Body of pancreas (tissue), 4 donors: ENCODE measurements at places on chromosomes 1 and 21. TPM values are rescaled to one million over a fixed set of nuclear protein-coding genes. Genes with fewer than 3 reads are reported as not detected.
A peak's percentile ranks its signal among the peaks of the same experiment; 100 is the strongest.

- no peak for DNase-seq
Measured at GRCh38 chr1:25628741-25629421, 12.3 kb downstream of the MAN1C1 start.

DNA sequence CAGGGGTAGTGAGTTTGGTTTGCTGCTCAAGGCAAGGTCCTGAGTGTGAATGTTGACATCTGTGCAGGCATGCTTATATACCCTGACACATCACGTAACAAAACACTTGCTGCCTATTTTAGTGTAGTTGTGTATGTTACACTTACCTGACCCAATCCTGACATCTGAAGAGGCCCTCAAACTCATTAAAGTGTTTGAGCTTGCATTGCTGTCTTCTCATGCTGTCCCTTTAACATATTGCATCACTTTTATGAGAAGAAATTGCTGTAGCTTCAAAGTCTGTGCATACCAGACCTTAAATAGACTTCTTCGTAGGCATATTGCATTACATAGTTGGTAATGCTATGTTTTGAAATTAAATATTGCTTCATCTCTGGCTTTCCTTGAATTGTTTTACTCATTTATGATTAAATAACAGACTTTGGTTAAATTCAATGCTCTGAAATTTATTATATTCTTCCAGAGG, at the start of gene KRTAP19-3:
Gene KRTAP19-3, minus strand, starts transcription at position 51 of the 466 bp plus-strand sequence. CDS start 56 bp downstream, outside the sequence.
- no peak for DNase-seq

- no peak for DNase-seq
Measured at GRCh38 chr21:28066076-28066475, 926.6 kb downstream of the LTN1 start.

GRCh38 chr1:67110352-67110751, 24.4 kb downstream of the C1orf141 start:
- DNase-seq: no peak

- no peak for DNase-seq
Measured at GRCh38 chr21:27424601-27425000, 457.7 kb upstream of the ADAMTS5 start.

DNA sequence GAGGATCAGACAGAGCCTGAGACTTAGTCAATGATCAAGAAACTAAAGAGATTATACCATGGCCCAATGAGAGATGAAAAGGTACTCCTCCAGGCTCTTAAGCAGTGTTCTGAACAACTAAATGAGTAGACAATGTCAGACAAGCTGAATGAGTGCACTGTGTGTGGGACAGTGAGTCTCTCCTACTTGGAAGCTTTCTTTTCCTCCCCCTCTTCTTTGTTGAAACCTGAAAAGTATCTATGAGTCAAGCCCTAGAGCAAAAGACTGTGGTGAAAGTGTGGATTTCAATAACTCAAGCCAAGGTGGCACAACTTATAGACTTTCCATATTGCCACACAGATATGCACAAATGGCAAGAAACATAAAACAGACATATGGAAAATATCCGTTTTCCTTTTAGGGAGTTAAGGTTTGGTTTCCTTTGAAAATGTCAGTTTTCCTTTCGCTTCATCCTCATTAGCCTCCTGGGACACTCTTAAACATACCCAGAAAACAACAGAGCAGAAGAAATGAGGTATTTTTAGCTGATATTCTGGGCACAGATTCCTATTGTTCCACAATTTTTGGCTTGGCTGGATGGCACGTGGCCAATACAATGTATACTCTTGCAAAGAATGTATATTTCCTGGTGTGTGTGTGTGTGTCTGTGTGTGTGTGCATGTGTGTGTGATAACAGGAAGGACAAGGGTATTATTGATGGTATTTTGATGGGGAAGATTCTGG, 96.6 kb downstream of the LMX1A start:
- DNase-seq: no peak

- DNase-seq: no peak
Measured at GRCh38 chr1:68918563-68918962, 421.7 kb upstream of the DEPDC1 start.

DNA sequence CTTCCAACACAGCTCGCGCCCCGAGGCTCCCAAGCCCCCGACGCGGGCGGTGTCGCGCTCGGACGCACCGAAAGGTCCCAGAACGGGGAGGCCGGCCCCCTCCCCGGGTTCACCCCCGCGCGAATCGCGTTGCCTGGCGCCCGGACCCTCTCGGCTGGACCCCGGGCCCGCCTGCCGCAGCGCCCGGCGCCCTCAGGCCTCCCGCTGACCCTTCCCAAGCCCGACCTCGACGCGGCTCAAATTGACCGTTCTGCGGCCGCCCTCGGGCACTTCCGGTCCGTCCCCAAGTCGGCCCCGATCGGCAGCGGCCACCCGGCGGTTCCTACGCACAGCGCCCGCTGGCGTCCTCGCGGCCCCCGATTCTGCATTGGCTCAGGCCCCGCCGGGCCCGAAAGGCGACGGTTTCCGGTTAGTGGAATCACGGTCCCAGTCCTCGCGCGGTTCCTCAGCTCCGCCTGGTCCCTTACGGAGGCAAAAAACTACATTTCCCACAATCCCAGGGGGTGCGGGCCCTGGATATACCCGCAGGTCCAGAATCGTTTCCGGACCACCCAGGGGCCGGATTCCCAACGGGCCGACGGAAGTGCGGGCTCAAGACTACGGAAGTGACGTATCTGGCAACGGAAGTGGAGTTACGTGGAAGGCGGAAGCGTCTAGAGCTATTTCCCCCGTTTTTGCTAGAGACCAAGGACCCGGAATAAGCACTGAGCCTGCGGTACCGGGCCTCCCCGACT, at the start of gene AURKAIP1:
Gene AURKAIP1, minus strand, starts transcription at position 279 of the 734 bp plus-strand sequence. CDS start 451 bp downstream, outside the sequence.
- DNase-seq: peak; percentile 98

GRCh38 chr1:205344066-205344928, 12.4 kb downstream of the KLHDC8A start:
- DNase-seq: no peak

DNA sequence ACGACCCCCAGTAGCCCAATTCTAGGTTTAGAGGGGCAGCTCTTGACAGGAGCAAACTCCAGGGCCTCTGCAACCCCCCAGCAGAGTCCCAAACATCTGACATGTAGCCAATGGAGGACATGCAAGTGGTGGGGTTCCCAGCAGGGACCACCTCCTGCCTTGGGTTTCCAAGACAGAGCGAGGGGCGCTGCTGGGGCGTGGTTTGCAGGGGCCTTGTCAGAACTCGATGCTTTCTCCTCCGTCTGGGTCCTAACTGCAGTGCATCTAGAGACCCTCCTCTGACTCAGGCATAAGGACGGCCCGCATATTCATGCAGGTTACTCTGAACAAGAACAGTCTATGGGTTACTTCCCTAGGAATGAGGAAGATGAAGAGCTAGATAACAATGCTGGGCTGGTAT, 17.2 kb downstream of the EPHX1 start:
- DNase-seq: no peak

DNA sequence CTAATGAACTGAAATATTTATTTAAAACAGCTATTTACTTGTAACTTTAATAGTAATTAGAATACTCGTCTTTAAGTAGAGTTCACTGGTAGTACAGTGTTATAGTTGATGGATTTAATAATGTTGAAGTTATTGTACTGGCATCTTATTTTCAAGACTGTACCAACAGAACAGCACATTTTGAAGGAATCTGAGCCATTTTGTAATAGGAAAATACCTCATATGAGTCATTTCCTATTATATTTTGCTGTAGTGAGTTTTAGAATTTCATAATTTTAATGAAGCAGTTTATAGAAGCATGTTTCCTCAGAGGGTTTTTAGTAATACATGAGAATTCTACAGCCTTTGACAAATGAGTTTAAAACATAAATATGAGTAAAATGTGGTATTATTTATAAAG, 258.3 kb downstream of the OLFM3 start:
- no peak for DNase-seq

DNA sequence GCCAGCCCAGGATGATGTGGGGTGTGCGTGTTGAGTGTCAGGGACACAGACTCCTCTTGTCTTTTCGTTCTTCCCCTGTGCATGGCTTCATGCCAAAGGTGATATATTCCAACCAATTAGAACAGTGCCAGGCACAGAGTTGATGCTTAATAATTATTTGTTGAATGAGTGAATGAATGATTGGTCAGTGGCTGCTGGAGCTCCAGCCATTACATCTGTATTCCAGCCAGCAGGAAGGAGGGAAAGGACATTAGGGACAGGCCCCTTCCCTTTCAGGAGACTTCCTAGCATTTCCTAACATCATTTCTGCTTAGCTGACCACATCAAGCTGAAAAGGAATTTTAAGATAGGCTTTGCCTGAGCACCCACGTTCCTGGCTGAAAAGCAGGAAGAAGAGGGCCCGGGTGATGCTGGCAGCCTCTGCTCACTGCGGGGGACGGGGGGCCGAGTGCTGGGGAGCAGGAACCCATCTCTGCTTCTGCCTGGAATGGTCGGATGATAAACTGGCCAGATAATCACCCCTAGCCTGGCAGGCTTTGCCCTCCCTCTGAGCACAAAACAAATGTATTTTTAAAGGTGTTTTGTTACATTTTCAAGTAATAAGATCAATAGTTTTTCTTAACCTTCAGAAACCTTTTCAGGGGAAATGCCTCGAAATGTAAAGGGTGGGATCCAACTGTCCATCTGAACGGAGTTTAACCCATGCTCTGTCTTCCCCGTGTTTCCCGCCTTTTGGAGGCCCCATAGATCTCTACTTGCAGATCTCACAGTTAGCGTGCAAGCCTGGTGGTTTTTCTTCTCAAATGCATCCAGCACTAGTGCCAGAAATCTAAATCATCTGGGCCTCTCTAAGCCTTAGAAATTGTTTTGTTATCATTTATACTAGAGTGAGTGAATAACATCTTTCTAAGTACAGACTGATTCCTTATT, 39.0 kb downstream of the SLC37A1 start:
- DNase-seq: no peak

GRCh38 chr21:45306832-45307571, 19.3 kb upstream of the POFUT2 start:
- DNase-seq: peak; percentile 69

DNA sequence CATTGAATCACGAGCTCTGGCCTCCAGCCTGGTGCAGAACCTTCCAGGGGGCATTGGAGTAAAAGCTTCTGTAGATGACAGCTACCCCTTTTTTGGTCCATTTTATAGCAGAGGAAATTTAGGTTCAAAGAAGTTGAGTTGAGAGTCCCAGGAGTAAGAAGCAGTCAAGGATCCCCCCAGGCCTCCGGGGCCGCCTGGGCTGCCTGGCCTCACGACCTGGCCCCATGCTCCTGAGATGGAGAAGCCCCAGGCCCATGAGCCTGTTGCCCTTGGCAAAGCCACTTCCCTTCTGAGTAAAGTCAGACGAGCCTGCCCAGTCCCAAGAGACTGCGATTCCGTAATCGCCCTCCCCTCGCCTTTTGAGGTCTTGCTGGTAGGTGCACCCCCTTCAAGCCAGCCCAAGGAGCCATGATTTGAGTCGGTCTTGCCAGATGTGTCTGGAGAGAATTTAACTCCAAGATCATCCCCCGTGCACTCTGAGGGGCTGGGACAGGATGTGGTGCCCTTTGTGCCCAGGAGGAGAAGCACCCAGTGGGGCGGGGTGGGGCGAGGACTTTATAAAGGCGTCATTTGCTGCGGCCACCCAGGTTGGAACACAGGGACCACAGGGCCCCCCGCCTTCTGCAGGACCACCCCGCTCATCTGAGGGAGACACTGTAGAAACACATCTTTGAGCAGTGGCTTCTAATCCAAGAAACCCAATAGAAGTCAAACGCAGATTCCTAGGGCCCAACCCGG, 30.1 kb downstream of the PDE9A start:
- DNase-seq: no peak

DNA sequence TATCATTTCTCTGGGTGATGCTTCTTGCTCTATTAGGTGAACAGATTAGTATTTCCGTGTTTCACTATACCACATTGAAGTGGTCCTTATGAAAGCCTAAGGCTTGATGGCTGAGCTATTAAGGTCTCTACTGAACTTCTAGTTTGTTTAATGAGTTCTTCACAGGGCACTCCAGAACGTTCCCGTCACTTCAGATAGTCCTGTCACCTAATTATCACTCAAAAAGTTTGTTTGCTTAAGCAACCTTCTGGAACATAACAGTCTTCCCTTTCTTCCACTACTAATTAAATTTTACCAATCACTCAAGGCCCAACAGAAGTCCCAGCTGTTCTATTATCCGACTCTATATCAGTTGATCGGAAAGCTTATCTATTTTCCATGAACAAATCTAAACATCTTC, 104.6 kb upstream of the ZC3H11B start:
- DNase-seq: no peak

- no peak for DNase-seq
Measured at GRCh38 chr21:37805266-37805665, 111.0 kb downstream of the KCNJ6 start.

- DNase-seq: peak; percentile 49
Measured at GRCh38 chr1:205013683-205014367, 29.2 kb upstream of the CNTN2 start.

DNA sequence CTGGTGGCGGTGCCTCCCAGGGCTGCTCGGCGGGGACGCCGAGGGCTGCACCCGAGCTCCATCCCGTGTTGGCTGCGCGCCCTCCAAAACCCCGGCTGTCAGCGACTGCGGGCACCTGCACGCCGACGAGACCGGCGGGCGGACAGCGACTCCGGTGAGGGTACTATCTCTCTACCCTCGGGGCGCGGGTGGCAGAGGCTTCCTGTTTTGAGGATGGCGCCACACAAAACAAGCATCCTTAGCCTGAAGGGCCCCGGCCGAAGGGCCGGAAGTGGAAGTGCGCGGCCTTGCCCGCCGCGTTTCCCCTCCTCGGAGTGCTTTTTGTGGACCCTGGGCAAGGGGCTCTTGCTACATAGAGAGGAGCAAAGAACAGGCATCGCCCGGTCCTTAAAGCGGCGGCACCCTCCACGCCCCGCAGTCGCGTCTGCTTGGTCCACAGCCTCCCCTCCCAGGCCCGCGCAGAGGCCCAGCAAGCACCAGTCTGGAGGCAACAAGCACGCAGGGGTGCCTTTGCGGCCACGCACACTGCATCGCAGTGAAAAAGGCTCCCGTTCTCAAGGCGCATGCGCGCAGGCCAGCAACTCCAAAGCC, 561 bp upstream of the COQ8A start:
- peak; percentile 69 for DNase-seq

DNA sequence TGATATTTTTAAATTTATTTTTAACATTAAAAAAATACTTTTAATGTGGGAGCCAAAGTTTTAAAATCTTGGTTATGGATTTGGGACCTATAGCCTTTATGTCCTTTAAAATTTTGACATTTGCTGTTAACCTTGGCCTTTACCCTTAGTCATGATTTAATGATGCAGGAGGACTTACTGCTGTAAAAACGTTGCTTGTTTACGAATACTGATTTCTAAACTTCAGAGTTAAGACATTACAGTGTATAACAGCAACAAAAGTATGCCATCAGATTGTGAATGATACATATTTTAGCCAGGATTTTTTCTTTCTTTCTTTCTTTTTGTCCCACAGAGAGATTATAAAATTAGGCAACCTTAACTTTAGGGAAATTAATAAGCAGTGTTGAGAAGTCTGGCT, 8.9 kb downstream of the RBM15 start:
- DNase-seq: no peak

DNA sequence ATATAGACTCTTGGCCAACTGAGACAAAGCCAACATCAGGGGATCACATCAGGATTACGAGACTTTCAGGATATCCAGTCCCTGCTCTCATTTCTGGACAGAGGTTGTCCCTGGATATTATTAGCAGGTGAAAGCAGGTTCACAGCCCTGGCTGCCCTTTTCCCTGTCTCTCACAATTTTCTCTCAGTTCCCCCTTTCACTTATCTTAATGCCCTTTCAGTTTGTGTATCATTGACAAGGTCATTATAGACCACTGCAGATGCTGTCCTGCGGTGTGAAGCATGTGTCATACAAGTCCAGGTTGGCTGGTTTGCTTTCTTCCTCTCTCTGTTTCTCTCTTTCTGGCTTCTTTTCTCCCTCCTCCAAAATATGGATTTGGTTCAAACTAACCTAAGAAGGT, 2.1 kb upstream of the KLHDC9 start:
- DNase-seq: no peak

Gene EXO1
- total RNA-seq: not detected

Gene ETV3L
- not detected for total RNA-seq

Gene THEM4
- 30.3 TPM for total RNA-seq

Gene OR2AK2
- total RNA-seq: not detected
